ENCODE measurements at places on chromosomes 7 and 10.

GRCh38 chr7:136114966-136115762 lies 138.0 kb upstream of the MTPN start:
- peak; percentile 79 for DNase-seq

DNA sequence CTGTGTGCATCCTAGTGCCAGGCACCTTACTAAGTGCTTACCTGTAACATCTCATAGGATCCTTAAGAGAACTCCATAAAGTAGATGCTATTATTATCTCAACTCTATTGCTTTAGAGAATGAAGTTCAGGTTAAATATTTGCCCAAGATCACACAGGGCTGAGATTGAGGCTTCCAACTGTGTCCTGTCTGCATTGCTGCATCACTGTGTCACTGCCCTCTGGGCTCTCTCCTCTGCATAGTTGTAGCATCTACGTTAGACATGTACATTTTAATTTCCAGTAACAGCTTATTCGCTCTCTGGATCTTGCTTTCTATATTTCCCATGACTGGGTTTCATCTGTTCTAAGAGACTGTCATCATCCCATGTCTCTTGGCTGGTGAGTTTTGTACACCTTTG lies 63.6 kb upstream of the FZD8 start:
- no peak for DNase-seq

DNA sequence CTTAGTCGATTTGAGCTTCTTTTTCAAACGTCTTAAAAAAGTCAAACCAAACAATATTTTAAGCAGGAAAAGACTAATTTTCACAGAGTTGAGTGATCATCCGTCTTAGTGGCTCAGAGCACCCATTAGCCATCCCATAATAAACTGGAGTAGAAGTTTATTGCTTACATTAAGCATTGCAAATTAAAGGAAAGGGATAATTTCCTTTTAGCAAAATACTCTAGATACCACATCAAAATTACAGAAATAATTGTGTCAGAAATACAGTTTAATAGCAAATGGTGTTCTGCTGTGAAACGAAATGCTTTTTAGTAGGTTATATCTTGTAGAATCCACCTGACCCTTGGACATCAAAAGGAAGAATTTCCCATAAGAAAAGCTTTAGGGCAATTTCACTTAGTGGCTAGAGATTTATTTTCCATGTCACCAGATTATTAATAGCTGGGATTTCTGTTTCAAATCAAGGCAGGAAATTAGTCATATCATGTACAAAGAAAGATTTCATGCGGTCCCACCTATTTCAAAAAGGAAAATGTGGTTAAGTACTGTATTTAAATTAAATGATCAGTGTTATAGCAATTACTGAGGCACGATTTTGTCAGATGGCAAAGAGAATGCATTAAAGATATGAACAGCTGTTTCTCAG lies 96.2 kb downstream of the NPTX2 start:
- no peak for DNase-seq

DNA sequence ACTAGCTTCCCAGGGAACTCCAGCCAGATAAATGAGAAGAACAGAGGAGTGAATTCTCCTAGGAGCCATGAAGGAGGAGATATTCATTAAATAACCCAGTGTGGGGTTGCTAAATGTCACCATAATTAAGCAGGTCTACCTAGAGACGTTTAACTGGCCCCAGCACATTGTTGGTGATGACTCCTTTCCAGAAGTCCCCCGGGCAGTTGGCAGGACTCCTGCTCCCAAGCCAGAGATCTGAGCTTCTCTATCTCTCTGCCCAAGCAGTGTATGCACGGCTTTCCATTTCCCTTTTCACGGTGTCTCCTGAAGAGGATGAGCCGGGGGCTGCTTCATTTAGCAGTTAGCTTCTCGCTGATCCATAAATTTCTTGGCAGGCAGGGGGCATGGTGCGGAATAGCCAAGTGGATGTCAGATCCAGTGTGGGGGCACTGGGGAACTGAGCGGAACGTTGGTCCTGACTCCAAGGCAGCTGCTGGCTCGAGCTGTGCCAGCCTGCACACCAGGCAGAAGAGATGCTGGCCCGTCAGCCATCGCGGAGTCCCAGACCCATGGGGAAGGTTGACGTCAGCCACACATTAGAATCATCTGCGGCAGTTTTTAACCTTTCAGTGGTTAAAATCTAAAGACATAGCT lies 142.0 kb upstream of the NPY start:
- no peak for DNase-seq

DNA sequence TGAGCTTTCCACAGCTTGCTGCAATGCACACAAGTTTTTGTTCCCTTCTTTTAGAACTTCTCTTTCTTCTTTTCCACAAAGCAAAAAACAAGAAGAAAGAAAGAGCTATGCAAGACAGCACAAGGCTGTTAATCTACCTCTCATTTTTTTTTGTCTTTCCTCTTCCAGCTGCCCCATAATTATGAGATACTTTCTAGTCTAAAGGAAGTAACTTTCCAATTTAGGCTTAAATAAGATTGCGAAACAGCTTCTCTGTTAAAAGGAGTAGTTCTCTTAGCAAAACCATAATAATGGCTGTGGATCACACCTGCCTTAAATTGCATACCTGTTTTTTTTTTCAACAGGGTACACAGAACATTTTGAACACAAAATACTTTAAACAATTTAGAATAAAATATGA lies 56.0 kb downstream of the NDUFB2 start:
- DNase-seq = no peak

DNA sequence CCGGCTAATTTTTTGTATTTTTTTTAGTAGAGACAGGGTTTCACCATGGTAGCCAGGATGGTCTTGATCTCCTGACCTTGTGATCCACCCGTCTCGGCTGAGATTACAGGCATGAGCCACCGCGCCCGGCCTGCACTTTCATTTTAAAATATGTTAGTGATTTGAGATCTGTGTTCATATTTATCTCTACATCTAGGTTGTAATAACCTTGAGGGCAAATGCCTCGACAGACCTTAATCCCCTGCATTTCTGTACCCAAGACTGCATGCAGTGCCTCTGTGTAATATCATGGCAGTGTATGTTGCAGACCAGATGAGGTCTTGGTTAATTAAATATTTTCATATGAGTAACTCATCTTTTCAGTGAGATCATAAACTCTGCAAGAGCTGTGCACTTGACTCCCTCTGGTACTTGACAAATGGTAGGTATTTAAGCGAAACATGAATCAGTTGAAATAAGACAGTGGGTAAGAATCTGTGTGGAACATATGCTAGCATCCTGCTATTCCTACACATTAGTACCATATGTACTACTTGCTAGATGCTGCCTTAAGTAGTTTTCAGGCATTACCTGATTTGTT lies 673.9 kb upstream of the ANKRD30A start:
- DNase-seq = no peak

DNA sequence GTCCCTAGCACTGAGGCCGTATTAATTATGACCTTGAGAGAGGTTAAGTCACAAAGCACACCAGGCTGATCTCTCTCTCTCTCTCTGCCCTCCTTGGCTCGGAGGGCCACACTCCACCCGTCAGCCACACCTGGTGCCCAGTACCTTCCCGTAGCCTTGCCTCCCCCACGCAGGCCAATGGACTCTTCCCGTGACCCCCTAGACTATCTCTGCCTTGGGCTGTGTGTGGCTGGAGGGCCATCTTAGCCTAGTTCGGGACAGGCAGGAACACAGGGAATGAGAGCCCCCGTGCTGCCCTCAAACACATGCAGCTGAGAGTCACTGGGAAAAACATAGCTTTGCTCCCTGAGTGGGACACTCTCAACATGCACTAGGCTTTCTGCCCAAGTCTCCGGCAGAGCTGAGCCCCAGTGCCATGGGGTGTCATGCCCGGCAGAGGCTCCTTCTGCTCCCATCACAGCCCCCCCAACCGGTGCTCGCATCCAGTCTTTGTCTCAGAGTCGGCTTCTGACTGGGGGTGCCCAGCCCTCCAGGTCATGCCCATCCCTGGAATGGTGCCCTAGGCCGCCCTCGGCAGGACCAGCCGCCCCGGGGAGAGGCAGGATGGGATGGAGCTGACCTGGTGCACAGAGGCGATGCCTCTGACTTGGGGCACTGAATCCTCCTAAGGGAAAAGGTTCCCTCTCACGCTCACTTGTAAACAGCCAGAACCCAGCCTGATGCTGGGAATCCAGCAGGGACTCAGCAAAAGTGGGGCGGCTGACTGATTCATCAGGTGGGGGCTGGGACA lies 63.0 kb downstream of the TCERG1L start:
- no peak for DNase-seq
